ENCODE measurements at places on chromosomes 3 and 15. TPM values are rescaled to one million over a fixed set of nuclear protein-coding genes. Genes with fewer than 3 reads are reported as not detected.

RTP3 gene
- not detected for polyA plus RNA-seq

LRRN1 gene
- 0.27 TPM for polyA plus RNA-seq

NANOGP8 gene
- polyA plus RNA-seq: not detected

SYNPR gene
- polyA plus RNA-seq: not detected

ATP2C1 gene
- polyA plus RNA-seq: 29.4 TPM

ATP6V1A gene
- 7.6 TPM for polyA plus RNA-seq

XIRP1 gene
- polyA plus RNA-seq: not detected

RHOA gene
- 244 TPM for polyA plus RNA-seq

A4GNT gene
- polyA plus RNA-seq: not detected

C3orf80 gene
- not detected for polyA plus RNA-seq

All from B cell (primary cell).